ENCODE measurements at places on chromosomes 4 and X.

GRCh38 chrX:21675931-21676330, 17.8 kb upstream of the KLHL34 start:
- no peak for DNase-seq

DNA sequence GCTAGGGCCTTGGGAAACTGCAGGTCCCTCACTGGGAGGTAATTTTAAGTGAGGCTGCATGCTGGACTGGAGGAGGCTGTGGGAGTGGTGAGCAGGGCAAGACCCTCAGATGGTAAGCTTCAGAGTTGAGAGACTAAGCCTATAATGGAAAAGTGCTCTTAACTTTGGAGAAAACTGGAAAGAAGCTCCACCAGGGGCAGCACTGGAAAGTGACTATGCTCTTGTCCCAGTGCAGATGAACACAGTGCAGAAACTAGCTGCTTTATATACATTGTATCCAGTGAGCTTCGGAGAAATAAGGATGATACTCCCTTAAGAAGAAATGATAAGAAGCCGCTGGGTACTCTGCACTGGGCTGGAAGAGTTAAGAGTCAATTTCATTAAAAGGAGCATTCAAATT, 3.2 kb upstream of the MAGEB2 start:
- no peak for DNase-seq

GRCh38 chr4:8250637-8251036, 18.9 kb upstream of the HTRA3 start:
- DNase-seq, result no peak

DNA sequence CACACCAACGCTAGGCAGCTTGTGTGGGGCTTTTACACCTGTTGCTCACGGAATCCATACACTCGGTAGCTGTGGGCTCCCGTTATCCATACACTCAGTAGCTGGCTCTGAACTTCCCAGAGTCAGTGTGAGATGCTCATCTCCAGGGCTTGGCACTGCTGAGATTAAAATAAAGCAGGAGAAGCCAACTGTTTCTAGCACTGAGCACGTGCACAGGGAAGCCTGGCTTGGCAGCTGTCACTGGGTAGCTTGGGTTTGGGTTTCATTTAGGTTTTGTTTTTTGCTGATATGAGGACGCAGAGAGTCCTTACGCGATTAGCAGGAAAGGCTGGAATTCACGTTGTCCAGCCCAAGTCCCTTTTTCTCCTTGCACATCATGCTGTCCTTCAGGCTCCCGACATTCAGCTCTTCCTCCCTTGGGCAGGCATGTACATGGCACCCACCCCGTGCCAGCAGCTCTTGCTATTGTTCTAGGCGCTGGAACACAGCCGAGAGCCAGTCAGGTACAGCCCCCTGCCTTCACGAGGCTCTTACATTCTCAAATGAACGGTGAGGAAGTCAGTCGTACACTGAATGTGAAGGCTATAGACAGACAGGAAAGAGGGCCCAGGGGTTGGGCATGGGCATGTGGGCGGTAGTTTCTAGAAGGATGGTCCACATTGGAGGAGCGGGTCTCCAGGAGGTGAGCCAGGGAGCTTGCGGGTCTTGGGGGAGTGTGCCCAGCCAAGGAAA, 25.9 kb downstream of the NSG1 start:
- DNase-seq, result no peak

DNA sequence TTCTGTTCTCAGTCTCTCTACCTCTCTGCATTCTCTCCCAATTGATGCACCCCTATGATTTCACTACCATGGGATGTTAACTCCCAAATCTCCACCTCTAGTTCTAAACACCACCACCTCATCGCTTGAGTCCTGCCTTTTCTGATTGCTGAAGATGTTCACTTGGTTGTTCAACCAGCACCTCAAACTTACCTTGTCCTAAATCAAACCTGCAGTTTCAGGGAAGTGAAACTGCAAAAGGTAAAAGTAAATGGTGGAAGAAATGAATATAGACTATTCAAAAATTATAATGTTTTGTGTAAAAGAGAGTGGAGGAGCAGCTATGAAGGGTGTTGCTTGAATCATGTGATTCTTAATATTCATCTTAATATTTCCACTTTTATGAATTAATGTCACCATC, 91.0 kb downstream of the PDE5A start:
- DNase-seq, result no peak

GRCh38 chrX:79444694-79445210, 77.6 kb upstream of the ITM2A start:
- no peak for DNase-seq

DNA sequence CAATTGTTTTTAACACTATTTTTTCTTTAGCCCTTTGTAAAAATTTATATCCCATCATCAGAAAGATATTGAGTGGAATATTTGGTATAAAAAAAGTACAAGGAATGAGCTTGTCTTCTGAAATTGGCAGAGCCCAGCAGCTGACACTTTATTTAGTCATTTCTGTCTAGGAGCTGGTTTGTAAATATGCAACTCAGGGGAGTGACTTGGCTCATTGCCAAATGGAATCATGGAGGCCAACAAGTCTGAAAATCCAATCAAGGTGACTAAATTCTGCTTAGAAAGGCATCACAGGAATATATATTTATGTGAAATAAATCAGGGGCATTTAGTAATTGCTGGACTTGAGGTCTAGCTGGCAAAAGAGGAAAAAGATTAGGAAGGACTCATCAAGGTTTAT, 74.4 kb downstream of the OTC start:
- DNase-seq, result peak; percentile 11

DNA sequence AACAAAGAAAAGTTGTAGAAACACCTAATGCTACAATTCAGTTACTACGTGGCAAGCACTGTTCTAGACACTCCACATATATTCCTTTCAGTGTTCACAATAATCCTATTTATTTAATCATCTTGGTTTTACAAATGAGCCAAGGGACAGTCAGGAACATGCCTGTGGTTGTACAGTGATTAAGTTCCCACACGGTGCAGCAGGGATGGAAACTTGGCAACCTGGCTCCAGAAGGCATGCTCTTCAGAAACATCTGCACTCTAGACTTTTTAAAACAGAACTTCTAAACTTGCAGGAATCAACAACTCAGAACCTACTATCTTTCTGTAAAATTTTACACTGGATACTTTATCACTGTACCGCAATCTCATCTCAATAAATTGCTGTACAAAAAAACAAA, 32.1 kb downstream of the TAPT1 start:
- DNase-seq, result no peak

- no peak for DNase-seq
These were observed 41.9 kb upstream of the CBR4 start for GRCh38 chr4:169051761-169052593.

DNA sequence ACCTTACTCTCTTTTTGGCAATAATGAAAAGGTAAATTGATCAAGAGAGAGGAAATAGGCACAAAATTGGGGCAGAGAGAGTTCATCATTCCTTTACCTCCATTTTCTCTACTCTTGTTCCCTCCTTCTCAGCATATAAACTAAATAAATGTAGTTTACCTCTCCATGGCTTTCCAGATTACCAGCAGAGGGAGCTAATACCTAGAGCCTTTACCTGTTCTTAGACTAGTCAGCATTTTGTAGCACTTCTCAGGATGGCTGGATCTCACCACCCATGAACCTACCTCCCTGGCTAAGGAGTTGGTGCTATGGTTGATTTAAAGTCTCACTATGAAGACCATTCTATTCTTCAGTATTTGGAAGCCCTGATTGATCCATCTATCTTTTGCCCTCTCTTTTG, 15.7 kb downstream of the OFD1 start:
- peak; percentile 31 for DNase-seq

GRCh38 chrX:13482746-13483541, 86.5 kb upstream of the EGFL6 start:
- DNase-seq, result peak; percentile 82

DNA sequence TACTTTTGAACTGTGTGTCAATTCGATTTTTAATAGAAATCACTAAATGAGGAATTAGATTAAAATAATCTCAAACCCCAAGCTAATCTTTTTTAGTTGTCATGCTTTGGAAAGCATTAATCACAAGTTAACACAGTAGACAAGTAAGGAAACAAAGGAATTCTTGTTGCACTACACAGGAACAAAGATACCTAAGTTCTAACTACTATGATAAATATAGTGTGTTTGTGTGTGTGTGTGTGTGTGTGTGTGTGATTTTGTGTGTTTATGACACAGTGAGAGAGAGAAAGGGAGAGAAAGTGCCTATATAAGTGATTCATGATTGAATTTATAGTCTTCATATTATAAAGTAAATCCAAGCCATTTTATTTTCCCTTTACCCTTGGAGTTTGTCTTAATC, 931.4 kb downstream of the PCDH7 start:
- no peak for DNase-seq

- no peak for DNase-seq
These were observed 222.3 kb upstream of the LDB2 start for GRCh38 chr4:17120761-17121160.

DNA sequence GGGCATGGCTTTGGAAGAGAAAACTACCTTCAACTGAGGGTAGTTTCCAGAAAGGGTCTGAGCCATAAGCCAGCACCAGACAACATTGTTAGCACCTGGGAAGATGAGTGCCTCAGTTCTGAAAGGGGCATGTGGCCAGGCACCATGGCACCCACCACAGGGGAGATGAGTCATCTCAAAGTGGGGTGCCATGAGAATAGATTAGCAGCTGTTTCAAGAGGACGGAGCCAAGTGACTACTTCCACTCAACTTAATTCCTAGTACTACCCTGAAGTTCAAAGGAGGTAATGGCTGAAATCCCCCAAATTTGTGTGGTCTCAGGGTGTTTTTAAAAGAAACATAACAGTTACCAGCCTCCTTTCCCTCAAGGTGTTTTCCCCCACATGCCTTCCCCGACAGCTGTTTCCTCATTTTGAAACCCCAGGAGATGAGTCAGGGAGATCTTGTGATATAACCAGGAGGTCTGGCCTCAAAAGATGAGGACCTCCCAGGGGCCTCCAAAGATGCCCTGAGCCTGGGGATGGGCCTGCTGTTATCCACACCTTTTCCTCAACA, 27.8 kb upstream of the FTHL17 start:
- DNase-seq, result no peak

DNA sequence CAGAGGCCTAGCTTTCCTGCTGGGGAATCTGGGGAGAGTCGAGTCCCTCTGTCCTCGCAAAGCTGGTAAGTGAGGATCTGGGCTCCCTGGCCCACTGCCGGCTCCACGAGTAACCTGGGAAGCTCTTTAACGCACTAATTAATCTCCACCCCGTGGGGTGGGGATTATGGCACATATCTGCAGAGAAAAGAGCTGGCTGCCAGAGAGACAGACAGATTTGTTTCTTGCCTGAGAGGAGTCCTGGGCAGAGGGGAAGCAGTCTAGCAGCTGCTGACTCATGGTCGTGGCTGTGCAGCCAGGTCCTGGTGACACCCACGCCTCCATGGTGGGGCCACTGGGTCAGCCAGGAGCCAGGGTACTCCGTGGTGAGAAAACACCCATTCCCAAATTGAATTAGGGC, 14.0 kb downstream of the SORCS2 start:
- DNase-seq, result no peak

DNA sequence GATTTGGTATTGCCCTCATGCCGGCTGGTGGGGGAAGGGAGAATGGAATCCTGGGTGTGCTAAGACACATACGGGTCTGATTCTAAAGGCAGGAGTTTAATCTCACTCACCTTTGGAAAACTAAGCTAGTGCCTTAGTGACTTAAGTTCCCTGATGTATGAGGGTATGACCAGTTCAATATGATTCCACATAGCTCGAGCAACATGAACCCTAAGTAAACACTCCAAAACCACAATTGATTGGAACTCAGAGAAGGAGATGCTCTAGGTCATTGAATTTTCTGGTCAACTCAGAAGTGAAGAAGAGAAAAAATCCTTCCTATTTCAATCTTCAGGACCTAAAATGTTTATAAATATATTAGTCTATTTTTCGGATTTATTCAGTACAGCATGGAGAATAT, 420.1 kb upstream of the INTU start:
- DNase-seq, result no peak

- no peak for DNase-seq
These were observed 140.5 kb downstream of the KLHL8 start for GRCh38 chr4:87079967-87080366.

DNA sequence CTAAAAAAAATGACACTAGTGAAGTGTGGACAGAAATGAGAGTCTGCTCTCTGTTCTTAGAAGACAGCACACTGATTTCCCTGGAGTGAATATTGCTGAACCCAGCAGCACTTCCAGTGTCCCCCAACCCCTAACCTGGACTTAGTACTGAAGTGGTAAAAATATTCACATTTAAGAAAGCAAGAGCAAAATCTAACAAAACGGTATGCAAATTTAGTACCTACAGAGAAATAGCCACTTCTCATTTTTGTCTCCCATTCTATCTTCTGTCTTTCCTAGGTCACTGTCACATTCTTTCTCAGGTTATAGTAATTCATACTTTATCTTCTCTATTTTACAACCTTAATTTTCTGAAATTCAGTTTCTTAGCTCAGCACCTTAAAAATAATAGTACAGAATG, 274.7 kb downstream of the CFAP299 start:
- no peak for DNase-seq

DNA sequence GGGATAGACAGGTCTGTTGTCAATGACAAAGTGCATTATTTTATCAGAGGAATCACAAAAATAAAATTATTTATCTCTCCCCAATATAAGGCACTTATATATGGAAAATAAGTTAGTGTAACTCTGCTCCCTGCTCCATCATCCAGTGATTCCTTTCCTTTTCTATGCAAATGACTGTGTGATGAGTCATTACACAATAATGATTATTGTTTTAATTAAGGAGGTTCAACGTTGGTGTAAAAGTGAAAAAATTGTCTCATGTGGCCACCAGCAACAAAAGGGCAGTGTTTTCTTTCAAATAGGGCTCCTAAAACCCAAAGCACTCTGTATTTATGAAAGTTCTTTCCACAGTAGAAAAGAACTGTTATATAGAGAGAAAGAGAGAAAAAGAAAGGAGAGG, 16.7 kb downstream of the SLC7A11 start:
- no peak for DNase-seq
